ENCODE measurements at places on chromosomes 1 and 21.

DNA sequence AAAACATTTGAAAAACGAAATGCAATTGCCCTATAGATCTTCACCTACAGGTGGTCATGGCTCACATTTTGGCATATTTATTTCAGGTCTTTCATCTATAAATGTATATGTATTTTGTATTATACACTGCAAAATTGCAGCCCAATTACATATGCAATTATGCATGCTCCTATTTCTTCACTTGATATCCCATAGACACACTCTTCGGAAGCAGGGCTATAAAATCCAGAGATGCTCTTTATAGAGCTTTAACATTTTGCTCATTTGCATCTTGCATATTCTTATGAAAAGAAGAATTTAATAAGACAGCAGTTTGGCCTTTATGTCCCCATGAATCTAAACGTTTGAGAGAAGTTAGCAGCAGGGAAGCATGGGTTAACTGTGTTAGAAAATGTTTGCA lies 44.7 kb upstream of the PALMD start:
- no peak overlapping the region for H3K4me3 ChIP-seq
- no peaks in the 10 kb centered on the region for H3K27me3 ChIP-seq
- no peaks in the 10 kb centered on the region for H3K36me3 ChIP-seq
- H3K27ac ChIP-seq, result no peak overlapping the region
- no peak for DNase-seq
- H3K4me1 ChIP-seq, result no peaks in the 10 kb centered on the region

GRCh38 chr1:248814351-248814750 lies 11.4 kb downstream of the SH3BP5L start:
- no peak overlapping the region for H3K27ac ChIP-seq
- peaks cover 17% of the 10 kb centered on the region for H3K36me3 ChIP-seq
- peaks cover 23% of the 10 kb centered on the region for H3K4me1 ChIP-seq
- no peak overlapping the region for H3K4me3 ChIP-seq
- DNase-seq, result no peak

- no peak overlapping the region for H3K4me3 ChIP-seq
- H3K27ac ChIP-seq, result no peak overlapping the region
- H3K27me3 ChIP-seq, result no peaks in the 10 kb centered on the region
- no peak for DNase-seq
These were observed 182.0 kb downstream of the ST6GALNAC3 start for GRCh38 chr1:76256289-76257223.

DNA sequence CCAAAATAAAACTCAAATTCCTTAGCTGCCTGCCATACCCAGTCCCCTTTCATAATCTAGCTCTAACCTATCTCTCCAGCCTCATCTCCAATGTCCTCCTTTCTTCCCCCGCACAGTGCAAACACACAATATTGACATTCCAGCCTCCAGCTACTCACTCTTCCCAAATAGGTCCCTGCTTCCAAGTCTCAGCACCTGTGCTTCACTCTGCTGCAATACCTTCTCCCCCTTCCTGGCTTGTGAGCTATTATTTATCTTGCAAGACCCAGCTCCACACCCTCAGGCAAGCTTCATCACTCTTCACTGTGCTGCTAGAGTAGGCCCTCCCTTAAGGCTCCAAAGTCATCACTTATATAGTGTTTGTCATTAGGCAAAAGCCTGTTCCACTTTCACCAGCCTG lies 9.7 kb downstream of the PLPP3 start:
- no peak for DNase-seq
- no peak overlapping the region for H3K4me3 ChIP-seq
- no peaks in the 10 kb centered on the region for H3K36me3 ChIP-seq
- no peak overlapping the region for H3K27ac ChIP-seq

GRCh38 chr1:198107091-198107501 lies 49.7 kb upstream of the NEK7 start:
- H3K27ac ChIP-seq, result no peak overlapping the region
- H3K27me3 ChIP-seq, result no peaks in the 10 kb centered on the region
- H3K36me3 ChIP-seq, result no peaks in the 10 kb centered on the region
- no peak overlapping the region for H3K4me3 ChIP-seq

GRCh38 chr1:152959801-152960451 lies 10.5 kb upstream of the SPRR4 start:
- no peaks in the 10 kb centered on the region for H3K36me3 ChIP-seq
- H3K27ac ChIP-seq, result no peak overlapping the region
- no peaks in the 10 kb centered on the region for H3K4me1 ChIP-seq
- no peak overlapping the region for H3K4me3 ChIP-seq
- no peak for DNase-seq

All from natural killer cell treated with Interleukin-12 subunit alpha and Interleukin-12 subunit beta and Interleukin-15 and Interleukin-18, amount 100 ng/mL, for 72 hours (primary cell).